ENCODE measurements at places on chromosomes 11 and 22. TPM values are rescaled to one million over a fixed set of nuclear protein-coding genes. Genes with fewer than 3 reads are reported as not detected.

The C22orf15 gene
- not detected for total RNA-seq

The DMC1 gene
- not detected for total RNA-seq

The ENDOD1 gene
- 22.8 TPM for total RNA-seq

The BUD13 gene
- total RNA-seq, result 12.8 TPM

The NARS2 gene
- 14.3 TPM for total RNA-seq

The SCGB1C1 gene
- total RNA-seq, result not detected

The MMP12 gene
- not detected for total RNA-seq

The EFCAB6 gene
- total RNA-seq, result 4.0 TPM

The SGSM1 gene
- total RNA-seq, result under 0.01 TPM

The TREH gene
- total RNA-seq, result not detected

The PKDREJ gene
- total RNA-seq, result not detected

The AQP11 gene
- total RNA-seq, result 0.49 TPM

The TRABD gene
- total RNA-seq, result 30.5 TPM

The MMP8 gene
- 3.9 TPM for total RNA-seq

The CCDC188 gene
- not detected for total RNA-seq

The CAPN5 gene
- 2.4 TPM for total RNA-seq

The LRRC55 gene
- total RNA-seq, result not detected

The GRM5 gene
- 0.44 TPM for total RNA-seq

The RIBC2 gene
- not detected for total RNA-seq

The GLYAT gene
- 11.7 TPM for total RNA-seq

The MUC5B gene
- not detected for total RNA-seq

The SAA2 gene
- total RNA-seq, result 236 TPM

The ABTB2 gene
- 1.9 TPM for total RNA-seq

The PNPLA3 gene
- 3.6 TPM for total RNA-seq

The PRMT3 gene
- total RNA-seq, result 13.8 TPM

The CSTF3 gene
- 10.5 TPM for total RNA-seq

The POU2AF2 gene
- total RNA-seq, result not detected

The TRIM49 gene
- total RNA-seq, result not detected

The IRAG1 gene
- total RNA-seq, result 8.5 TPM

The GAB4 gene
- not detected for total RNA-seq

The HEPN1 gene
- total RNA-seq, result not detected

The C11orf42 gene
- not detected for total RNA-seq

All from subcutaneous adipose tissue (tissue), 4 donors.